T-cell (primary cell): ENCODE measurements at places on chromosomes 4 and X.

- DNase-seq: no peak
Observed at GRCh38 chr4:53931461-53931961, 132.9 kb downstream of the CHIC2 start.

DNA sequence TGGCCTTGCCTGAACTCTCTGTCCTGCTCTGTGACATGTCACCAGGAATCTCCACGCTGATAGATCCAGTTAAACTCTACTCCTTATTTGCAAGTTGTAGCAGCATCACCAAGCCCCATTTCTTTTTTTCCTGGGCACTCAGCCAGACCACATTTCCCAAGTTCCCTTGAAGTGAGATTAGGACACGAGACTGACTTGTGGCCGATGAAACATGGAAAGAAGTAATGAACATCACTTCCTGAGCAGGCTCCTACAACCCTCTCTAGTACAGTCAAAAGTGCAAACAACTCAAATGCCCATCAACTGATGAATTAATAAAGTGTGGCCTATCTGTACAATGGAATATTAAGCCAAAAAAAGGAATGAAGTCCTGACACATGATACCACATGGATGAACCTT, 74.6 kb downstream of the MAP3K15 start:
- DNase-seq: no peak

DNA sequence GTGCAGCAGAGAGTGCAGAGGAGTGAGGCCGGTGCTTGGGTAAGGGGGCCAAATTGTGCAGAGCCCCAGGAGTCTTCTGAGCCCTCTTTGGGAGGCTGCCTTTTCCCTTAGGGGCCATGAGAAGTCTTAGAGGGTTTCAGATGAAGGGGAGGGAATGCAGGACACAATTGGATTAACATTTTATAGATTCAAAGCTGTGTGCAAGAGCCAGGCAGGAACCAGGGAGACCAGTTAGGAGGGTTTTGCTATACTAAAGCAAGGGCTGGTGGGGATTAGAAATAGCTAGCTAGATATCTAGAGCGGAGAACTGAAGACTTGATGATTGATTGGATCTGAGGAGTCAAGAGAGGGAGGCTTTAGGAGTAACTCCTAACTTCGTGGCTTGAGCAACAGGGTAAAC, 49.5 kb upstream of the SETD7 start:
- no peak for DNase-seq

- no peak for DNase-seq
Observed at GRCh38 chrX:41131766-41132165, 46.5 kb downstream of the USP9X start.

DNA sequence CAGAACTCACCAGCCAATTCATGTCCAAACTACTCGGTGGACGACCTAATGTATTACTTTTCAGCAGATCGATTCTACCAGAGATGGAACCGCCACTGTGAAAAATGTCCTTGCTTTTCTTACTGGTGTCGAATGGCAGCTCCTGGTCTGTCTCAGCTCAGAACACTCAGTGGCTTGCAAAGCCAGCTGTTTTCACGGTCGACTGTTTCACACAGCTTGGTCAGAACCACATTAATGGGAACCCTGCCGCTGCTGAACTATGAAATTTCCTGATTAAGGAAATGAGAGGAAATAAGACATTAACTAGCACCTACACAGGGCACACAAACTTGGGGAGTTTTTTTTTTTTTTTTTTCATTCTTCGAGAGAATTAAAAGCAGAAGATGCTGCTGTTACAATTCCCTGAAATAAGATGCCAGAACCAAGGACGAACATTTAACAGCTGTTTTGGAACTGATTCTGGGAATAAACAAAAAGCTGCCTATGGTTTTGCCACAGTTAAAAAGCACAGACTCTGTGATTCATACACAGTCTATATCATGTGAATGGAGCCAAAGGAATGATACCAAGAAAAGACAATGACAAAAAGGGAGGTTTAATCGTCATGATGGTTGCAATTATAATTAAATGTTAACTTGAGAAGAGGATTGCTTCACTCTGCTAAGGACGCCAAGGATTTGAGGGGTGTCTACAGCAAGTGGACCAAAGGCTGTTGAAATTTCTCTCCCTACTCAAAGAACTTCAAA, 31.3 kb downstream of the SUPT20HL2 start:
- DNase-seq: no peak

- DNase-seq: no peak
Observed at GRCh38 chrX:33183361-33183760, 28.0 kb downstream of the DMD start.

GRCh38 chr4:25767877-25768725, 94.7 kb downstream of the SEL1L3 start:
- DNase-seq: no peak

DNA sequence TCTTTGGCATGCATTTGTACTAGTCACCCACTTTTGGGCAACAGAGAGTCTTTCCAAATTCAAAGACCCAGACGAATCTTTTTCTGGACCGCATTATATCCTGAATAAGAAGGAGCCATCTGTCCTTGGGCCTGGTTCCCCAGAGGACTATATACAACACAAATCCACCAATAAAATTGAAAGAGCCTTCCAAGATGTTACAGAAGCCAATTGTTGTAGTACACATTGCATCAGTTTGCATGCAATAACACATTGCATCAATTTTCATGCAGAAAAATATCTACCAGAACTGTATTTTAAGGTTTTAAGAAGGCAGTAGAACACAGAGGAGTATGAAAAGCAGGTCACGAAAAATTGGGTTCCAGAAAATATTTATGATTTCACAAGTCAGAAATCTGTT, 203.2 kb downstream of the HTR2C start:
- no peak for DNase-seq

GRCh38 chrX:48761674-48762471, at the start of gene GLOD5:
GLOD5 (plus strand) TSS chrX:48761747; CDS start chrX:48761791, 44 bp downstream.
- no peak for DNase-seq

GRCh38 chr4:182825003-182825402, 92.2 kb downstream of the DCTD start:
- no peak for DNase-seq

DNA sequence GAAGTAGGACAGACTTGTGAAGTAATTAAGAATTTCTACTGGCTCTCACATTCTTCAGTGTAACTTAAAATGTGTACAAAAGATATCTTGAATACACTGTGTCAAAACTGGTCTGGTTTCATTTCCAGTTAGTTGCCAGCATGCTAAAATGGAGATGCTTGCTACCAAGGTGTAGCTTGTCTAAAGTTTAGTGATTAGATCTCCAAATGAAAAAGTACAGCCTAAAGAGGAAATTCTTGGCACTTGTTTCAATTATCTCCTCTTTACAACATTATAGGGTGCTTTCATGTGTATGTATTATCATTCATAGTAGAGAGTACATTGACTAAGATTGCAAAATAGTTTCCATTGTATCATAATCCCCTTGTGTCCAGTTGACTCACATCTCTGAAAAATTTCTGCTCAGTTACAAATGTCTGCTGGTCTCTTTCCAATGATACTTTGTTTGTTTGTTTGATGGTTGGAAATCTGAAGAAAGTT, 97.3 kb upstream of the SPRY1 start:
- no peak for DNase-seq

- DNase-seq: no peak
Observed at GRCh38 chr4:139469216-139469615, 15.3 kb downstream of the RAB33B start.

- no peak for DNase-seq
Observed at GRCh38 chrX:15150586-15150985, 119.3 kb downstream of the ASB9 start.

- no peak for DNase-seq
Observed at GRCh38 chr4:10670321-10670720, 14.2 kb downstream of the CLNK start.

DNA sequence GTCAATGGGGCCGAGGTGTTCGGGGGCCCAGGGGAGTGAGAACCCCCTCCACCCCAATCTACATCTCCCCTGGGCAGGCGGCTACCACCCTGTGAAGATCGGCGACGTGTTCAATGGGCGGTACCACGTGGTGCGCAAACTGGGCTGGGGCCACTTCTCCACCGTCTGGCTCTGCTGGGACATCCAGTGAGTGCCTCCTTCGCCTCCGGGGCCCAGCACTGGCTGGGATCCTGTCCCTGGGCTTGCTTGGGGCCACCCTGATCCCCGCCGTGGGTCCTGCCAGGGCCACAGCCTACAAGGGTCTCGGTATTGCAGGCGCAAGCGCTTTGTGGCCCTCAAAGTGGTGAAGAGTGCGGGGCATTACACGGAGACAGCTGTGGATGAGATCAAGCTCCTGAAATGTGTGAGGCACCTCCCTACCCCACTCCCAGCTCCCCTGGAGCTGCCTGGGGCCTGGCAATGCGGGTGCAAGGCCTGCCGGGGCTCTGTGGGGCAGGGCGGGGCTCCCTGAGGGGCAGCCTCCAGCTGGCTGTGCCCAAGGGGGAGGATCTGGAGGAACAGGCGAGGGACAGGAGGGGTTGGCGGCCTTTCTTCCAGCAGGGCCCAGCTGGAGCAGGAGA, 697 bp downstream of the SRPK3 start:
- no peak for DNase-seq

DNA sequence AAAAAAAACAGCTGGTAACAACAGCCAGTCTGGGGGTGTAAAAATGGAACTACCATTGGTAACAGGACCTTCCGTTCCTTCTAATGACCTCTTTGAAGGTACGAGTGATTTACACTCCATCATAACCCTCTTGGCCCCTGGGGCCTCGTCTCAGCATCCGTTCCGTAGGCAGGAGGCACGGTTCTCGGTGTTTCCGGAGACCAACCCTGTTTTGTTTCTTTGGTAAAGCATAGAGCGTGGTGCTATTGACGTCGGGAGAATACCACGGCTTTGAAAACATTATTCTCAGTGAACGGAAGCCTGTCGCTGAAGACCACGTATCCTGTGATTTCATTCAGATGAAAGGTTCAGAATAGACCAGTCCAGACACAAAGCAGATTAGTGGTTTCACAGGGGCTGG, 198.9 kb downstream of the ASMT start:
- DNase-seq: peak; percentile 24

DNA sequence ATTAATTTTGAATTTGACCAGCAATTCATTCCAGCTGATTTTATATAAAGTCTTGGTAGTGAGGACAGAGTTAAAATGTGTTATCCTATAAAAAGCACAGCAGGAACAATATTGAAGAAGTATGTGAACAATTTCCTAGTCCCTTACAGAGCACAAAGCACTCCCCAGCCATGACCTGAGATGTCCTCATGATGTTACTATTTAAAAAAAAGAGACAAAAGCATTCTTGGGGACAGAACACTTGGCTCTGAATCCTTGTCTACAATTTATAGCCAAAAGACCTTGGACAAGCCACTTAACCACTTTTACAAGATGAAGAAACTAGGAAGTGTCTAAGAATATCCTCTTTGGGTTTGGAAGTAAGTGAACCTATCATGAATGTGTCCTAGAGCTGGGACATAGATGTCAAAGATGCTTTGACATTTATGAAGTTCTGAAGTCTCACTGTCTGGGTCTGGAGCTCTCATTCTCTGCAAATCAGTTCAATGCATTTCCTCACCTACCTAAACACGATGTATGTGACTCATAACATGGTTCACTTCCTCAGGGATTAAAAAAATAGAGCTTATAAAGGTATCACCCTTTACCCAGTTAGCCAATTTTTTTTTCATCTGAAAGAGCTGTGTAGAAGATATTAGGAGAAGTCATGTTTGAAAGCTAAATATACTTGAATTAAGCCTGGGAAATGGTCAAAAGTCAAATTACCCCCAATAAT, 61.4 kb downstream of the IGFBP7 start:
- no peak for DNase-seq

DNA sequence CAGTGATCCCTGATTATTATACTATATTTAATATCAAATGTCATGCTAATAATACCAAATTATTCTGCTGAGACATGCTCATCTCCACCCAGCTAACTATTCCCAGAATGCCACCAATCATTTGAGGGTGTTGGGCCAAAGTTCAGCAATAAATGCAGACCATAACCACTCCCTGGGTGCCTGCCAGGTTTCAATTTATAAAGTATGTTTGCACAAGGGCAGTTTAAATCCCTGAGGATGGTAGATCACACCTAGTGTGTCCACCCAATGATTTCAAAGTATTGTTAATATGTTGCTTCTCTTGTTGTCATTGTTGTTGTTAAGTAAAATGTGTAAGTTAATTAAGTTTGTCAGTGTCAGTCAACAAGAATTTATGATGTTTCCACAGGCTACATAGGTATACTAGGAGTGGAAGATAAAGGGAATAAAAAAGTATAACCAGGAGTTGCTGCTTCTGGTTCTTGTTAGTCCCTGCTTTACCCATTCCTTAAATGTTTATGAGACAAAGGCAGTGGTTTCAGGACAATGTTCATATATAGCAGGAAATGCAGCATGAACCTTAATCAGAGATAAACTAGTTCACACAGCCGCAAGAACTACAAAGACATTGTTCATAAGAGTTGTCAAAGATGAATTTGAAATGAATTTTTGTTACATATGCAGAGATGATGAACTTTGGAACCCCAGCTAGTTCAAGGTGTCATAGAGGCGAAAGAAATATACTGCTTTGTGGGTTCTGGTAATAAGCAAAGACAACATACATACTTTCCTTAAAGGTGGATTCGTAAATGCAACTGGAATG, 25.5 kb downstream of the HPGD start:
- no peak for DNase-seq

DNA sequence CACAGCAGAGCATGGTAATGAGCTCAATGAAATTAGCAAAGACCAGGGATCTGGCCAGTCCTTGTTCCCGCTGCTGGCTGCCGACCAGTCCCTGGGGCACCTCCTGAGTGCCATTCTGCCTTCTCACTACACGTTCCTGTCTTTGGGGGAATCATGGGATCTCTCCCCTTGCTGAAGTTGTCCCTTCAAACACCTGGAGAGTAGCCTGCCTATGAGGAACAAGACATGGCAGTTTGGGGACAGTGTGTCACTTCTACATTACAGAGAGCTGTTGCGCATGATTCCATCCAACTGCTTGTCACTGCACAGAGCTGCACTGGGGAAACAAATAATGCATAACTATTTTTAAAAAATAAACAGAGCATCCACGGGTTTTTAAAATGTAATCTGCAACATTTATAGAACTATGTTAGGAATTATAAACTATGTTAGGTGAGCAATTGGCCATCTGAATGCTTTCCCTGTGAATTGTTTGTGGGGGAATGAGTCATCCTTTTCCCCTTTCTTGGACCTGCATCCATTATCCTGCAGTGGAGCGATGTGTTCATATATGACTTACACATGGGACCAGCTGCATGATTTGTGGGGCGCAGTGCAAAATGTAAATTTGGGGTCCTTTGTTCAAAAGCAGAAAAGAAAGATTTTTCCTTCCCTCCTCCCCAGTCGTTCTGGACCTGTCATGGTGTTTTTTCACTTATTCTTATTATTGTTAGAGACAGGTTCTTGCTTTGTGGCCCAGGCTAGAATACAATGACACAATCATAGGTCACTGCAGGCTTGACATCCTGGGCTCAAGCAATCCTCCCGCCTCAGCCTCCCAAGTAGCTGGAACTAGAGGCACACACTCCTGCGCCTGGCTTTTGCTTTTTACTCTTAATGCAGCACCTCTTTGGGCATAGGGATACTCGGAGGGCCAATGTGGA, 115.0 kb upstream of the TBL1X start:
- no peak for DNase-seq

- no peak for DNase-seq
Observed at GRCh38 chr4:54723220-54723619, 65.5 kb downstream of the KIT start.

- no peak for DNase-seq
Observed at GRCh38 chrX:20451929-20452328, 185.2 kb upstream of the RPS6KA3 start.
